A172 (cell line): ENCODE measurements at places on chromosomes 6 and 20.

GRCh38 chr20:57435105-57435497 lies 43.9 kb downstream of the RBM38 start:
- DNase-seq, result no peak

DNA sequence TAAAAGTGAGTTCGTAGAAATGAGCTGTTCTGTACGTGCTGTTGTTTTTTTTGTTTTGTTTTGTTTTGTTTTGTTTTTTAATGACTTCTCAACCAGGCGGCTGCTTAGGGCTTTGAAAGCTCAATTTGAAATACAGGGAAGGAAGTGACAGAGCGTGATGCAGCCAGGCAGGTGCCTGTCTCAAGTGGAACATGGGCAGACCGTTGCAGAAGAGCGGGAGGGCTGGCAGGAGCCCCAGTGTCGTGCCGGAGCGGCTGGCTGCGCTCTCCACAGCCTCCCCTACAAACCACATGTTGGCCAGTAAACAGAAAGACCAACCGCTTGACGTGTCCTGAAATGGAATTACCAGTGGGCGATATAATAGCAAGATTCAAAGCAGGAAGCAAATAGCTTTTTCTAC lies 164.9 kb upstream of the RREB1 start:
- DNase-seq, result no peak

- no peak for DNase-seq
Observed at GRCh38 chr20:56758706-56759105, 129.6 kb downstream of the TFAP2C start.

DNA sequence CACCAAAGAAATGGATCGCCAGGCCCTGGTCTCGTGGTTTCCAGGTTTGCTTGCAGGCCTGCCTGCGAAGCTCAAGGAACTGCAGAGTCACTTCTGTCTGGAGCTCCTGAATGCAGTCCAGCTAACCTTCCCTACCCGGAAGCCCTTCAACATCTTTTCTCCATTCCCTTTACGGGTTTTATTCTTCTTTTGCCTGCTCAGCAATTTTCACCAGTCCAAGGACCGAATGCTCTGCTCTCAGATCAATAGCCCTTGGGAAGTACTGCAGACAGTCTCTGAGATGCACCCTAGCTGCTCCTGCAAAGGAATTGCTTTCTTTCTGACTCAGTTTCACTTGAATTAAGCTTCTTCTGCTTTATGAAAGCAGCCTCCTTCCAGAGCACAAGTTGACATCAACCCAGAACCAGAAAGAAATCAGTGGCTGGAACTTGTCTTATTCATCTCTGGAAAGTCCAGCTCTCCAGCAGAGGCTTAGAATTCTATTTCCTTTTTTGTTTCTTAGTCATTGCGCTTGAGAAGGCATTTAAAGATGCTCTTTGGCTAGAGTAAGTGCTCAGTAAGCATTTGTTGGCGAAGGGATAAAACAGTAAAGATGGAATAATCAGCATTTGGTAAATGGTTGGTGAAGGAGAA lies 18.7 kb upstream of the YWHAB start:
- DNase-seq, result no peak
